Psoas muscle (tissue), 8 donors: ENCODE measurements at places on chromosomes 6 and 20. TPM values are rescaled to one million over a fixed set of nuclear protein-coding genes. Genes with fewer than 3 reads are reported as not detected.

DNA sequence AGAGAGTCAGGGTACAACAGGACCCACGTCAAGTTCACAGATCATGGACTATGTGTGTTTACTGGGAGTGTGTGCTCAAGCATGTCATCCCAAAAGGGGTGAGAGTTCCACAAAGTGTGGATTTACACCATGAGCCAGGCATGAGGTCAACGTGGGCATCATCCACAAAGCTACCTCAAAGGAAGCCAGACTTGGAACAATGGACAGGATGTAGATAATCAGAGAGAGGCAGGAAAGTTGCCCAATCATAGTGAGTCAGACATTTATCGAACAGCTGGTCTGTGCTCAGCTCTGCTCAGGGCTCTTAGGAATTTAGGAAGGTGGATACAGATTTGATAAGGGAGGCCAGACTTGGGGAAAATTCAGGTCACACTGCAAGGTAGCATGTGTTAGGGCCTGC lies 317.2 kb upstream of the CDYL start:
- DNase-seq, result no peak

DNA sequence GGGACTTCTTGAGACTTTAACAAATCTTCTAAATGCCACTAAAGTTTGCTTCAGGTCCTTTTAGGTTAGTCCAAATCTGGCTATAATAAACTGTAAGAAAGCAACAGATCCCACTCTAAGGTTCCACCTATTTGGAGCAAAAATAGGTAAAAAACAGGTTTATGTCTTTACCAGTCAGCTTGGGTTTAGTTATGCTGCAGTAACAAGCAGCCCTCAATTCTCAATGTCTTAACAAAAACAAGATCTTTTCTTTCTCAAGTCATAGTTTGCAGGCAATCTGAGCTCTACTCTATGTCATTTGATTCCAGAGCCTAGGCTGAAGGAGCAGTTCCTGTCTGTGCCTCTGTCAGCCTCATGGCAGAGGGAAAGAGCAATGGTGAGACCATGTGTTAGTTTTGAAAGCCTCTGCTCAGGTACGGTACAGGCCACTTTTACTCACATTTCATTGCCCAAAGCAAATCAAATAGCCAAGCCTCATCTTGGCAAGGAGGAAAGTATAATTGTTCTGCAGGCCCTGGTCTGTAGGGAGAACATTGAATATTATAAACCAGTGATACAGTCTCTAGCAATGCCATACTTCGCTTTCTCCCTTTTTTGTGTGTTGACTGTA lies 108.6 kb downstream of the CD83 start:
- no peak for DNase-seq

GRCh38 chr20:5197847-5198650 lies 71.2 kb downstream of the CDS2 start:
- peak; percentile 70 for DNase-seq

DNA sequence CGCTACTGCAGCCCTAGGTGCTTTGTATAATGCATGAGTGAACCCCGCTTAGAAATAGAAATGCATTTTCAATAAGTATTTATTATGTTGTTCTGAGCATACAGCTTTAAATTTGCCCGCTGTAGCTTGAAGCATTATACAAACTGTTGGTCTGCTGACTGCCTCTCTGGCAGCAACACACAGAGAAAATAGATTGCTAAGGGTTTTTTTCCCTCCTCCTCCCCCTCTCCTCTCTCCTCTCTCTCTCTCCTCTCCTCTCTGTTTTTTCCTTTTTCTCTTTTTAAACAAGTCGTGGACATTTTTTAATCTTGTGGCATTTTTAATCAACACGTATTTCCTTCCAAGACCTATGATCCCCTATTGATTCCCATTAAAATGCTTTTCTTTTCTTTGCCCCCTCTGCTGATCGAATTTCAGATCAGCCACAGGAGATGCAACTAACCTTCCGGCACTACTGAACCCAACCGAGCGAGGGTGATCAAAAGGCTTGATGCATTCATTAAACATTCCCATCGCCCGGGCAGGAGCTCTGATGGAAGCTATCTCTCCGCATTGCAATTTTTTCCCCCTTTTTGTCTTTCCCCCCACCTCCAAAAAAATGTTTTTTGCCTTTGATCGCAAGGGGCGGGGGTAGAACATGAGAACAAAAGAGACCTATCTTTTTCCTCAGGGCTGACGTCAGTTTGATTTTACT lies 90.7 kb upstream of the ARID1B start:
- no peak for DNase-seq

GRCh38 chr20:31705598-31706597 lies 16.8 kb downstream of the BCL2L1 start:
- DNase-seq, result no peak

GRCh38 chr6:27668442-27669294 lies 195.8 kb upstream of the ZNF184 start:
- DNase-seq, result no peak

GRCh38 chr6:131258816-131259476 lies 123.7 kb downstream of the AKAP7 start:
- DNase-seq, result no peak

- DNase-seq, result no peak
These were observed 10.0 kb downstream of the MOCS1 start for GRCh38 chr6:39924283-39924682.

- DNase-seq, result peak; percentile 57
These were observed 138.4 kb upstream of the TNFAIP3 start for GRCh38 chr6:137728386-137729349.

- no peak for DNase-seq
These were observed 29.8 kb downstream of the ADGRG6 start for GRCh38 chr6:142331601-142332000.

DNA sequence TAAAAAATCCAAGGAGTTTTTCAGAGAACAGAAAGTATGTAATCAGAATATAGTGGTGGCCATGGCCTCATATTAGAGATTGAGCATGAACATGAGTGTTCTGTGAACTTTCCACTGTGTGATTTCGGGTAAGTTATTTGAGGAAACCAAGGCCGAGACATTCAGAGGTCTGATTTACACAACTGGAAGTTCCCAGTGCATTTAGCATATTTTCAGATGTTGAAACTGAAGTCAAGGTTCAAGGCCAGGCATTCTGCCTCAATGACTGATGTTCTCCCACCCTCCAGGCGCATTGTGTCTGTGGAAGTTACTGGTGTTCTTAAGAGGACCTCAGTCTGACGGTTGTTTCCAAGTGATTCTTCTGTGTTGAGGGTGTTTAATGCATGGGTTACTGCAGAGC lies 26.2 kb downstream of the RNF144B start:
- no peak for DNase-seq

DNA sequence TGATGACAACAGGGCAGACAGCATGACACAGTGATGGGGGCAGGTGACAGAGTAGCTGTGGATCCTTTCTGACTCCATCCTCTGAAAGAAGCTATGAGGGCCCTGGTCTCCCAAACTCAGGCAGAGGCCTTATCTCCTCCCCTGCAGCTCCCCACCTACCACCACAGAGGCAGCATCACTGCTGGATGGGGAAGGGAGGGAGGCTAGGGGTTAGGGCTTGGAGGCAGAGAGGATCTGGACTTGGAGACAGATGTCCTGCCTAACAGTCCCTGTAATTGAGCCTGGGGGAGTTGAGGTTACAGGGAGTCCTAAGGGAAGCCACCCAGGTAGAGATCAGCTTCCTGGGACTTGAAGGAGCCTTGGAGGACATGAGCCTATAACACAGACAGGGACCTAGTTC lies 37.9 kb downstream of the FAM110A start:
- DNase-seq, result no peak

DNA sequence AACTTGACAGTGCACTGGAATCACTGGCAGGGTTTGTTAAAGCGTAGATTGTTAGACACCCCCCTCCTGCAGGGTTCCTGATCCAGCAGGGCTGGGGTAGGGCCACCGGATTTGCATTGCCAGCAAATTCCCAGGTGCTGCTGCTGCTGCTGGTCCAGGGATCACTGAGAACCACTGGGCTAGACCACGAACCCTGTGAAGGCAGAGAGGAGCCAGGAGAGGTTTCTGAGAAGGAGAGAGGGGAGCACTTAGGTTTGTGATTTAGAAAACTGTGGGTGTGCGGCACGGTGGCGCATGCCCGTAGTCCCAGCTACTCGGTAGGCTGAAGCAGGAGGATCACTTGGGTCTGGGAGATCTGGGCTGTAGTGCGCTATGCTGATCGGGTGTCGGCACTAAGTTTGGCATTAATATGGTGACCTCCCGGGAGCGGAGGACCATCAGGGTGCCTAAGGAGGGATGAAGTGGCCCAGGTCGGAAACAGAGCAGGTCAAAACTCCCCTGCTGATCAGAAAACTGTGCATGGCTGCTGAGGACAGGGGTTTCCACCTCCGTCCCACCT lies 53.6 kb upstream of the FAM83D start:
- no peak for DNase-seq

- peak; percentile 77 for DNase-seq
These were observed 27.3 kb upstream of the STX16 start for GRCh38 chr20:58623579-58624473.

GRCh38 chr6:131765081-131765803 lies 42.6 kb upstream of the ENPP1 start:
- DNase-seq, result no peak

DNA sequence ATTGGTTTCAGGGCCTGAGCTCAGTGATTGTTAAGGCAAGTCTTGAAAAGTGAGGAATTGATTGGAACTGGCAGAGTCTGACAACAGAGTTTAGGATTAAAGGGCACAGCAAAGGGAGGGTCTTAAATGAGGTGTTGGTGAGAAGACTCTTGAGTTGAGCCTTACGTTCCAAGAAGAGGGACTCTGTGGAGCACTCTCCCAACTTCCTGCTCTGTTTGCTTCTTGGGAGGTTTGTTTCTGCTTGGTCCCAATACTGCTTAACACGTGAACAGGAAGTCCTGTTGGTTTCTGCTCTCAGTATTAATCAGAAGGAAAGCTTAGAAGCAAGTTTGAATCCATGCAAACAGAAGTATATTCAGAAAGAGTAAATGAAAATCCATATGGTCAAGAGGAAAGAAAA lies 15.6 kb upstream of the SYNDIG1 start:
- DNase-seq, result no peak

- no peak for DNase-seq
These were observed 22.8 kb upstream of the LRRC1 start for GRCh38 chr6:53771785-53772624.

TNF gene
- total RNA-seq, result not detected

GABBR1 gene
- 5.7 TPM for total RNA-seq

GMPR gene
- 230 TPM for total RNA-seq

UST gene
- 1.2 TPM for total RNA-seq

RAB22A gene
- total RNA-seq, result 8.5 TPM

SAMD3 gene
- total RNA-seq, result 0.66 TPM

PTCRA gene
- total RNA-seq, result not detected

PRSS16 gene
- total RNA-seq, result not detected

RBM39 gene
- 93.0 TPM for total RNA-seq

TBP gene
- total RNA-seq, result 7.9 TPM

BPIFB2 gene
- not detected for total RNA-seq
